ENCODE measurements at places on chromosomes 3 and 15. TPM values are rescaled to one million over a fixed set of nuclear protein-coding genes. Genes with fewer than 3 reads are reported as not detected.

Gene PLA2G4E
- not detected for total RNA-seq

Gene ALDH1A3
- not detected for total RNA-seq

Gene SLC2A2
- not detected for total RNA-seq

Gene CYP11A1
- 1.0 TPM for total RNA-seq

Gene PGBD4
- total RNA-seq, result 4.4 TPM

Gene CRYBG3
- total RNA-seq, result 1.1 TPM

Gene CCDC33
- total RNA-seq, result not detected

Gene SLC49A4
- 1.8 TPM for total RNA-seq

Gene ABHD17C
- total RNA-seq, result 4.5 TPM

Gene HRG
- total RNA-seq, result not detected

Gene TICRR
- total RNA-seq, result 42.1 TPM

Gene ADGRG7
- not detected for total RNA-seq

Gene FILIP1L
- not detected for total RNA-seq

Gene HTR3E
- total RNA-seq, result not detected

Gene CILP
- total RNA-seq, result 0.08 TPM
